ENCODE measurements at places on chromosomes 11 and 22.

DNA sequence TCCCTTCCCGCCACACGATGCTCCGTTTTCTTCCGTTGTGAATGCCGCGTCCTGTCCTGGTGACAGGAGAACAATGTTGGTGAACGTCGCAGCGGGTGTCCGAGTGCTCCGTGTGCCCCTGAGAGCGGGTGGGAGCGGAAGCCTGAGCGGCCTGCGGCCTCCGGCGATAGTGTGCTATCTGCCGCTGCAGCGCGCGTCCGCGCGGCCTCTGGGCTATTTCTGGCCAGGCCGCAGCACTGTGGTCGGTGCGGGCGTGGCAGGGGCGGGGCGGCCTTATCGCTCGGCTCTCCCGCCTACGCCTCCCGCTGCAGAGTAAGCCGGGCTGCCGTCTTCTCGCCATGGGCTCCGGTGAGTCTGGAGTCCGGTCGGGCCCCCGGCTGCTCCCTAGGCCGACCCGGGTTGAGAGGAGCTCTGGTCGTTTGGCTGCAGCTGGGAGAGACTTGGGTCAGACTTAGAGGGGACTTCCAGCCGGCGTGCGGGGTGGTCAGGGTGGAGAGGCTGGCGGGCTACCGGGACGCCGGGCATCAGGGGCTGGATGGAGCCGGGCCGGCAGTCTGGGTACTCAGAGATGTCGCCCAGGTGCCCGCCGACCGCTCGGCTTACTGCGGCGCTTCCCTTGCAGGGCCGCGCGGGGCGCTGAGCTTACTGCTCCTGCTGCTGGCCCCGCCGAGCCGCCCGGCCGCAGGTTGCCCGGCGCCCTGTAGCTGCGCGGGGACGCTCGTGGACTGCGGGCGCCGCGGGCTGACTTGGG, at the start of gene GP1BB:
Gene GP1BB, plus strand, starts transcription at position 308 of the 751 bp plus-strand sequence. Its CDS starts 31 bp downstream, at position 339.
- no peak for DNase-seq

- DNase-seq, result peak; percentile 53
Observed at GRCh38 chr22:46043816-46044620, 67.1 kb upstream of the WNT7B start.

DNA sequence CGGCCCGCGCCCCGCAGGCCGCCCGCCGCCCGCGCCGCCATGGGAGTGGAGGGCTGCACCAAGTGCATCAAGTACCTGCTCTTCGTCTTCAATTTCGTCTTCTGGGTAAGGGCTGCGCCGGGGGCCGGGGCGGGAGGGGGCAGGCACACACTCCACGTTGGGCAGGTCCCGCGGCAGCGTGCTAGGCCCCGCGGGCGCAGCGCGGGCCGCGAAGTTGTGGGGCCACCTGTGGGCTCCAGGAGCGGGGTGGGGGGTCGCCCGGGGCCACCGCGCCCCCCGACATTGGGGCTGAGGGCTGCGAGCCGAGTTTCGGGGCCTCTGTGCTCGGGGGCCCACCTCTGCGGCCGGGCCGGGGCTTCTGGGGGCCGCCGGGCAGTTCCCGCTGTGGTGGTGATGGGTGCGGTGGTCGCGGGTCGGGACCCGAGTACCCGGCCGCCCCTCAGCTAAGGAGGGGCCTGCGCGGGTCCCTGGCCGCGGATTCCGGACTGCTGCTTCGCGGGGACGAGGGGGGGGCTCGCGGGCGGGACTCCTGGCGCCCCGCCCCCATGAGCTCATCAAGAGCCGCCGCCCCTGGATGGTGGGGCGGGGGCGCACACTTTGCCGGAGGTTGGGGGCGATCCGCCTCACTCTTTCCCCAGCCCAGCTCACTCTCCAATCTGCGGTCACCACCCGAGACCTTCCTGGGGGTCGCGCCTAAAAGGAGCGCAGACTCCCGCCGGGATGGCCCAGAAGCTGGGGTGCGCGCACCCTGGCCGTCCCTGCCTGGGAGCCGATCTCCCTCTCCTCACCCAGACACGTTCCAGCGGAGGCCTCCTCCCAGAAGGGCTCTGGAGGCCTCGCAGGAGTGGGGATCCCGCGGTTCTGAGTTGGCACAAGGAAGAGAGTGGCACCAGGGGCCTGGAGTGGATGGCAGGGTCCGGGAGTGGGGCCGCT, 667 bp downstream of the CD81 start:
- DNase-seq, result no peak

GRCh38 chr11:126098204-126098769, 35.6 kb upstream of the CDON start:
- DNase-seq, result no peak

DNA sequence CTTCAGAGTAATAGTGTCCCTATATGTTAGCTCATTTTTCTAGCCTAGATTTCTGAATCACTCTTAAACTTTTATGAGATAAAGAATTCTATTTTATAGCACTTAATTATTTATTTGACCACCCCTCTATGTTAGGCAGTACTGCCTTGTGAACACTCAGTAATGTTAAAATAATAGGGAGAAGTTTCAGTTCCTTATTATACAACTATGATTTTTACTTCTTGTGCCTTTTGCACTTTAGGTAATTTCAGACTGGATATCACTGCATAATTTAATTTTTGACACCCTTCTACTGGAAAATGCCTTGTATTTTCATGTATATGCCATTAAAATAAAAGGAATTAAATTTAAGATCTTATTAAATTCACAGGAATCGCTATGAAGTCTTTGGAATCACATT, 3.1 kb downstream of the BCO2 start:
- DNase-seq, result no peak

GRCh38 chr22:44807915-44808690, 55.7 kb downstream of the ARHGAP8 start:
- no peak for DNase-seq

GRCh38 chr22:31943978-31944699, at the start of gene YWHAH:
YWHAH (plus strand) TSS chr22:31944535; CDS start chr22:31944734, 199 bp downstream.
- DNase-seq, result peak; percentile 94

DNA sequence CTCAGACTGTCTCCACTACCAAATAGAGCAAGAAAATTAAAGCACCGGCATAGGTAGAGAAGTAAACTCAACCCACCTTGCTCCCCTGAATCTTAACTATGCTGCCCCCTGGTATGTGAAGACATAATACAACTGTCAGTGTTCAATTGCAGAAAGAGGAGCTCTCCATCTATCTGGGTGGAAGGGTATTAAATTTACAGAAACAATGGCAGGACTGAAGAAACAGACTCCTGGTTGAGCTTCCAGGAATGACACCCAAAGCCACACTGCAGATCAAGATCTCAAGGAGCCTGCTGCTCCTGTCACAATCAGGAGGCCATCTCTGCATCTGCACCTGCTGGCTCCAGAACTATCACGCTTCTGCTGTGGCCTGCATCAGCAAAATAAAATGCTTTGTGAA, 132.1 kb upstream of the BMAL1 start:
- DNase-seq, result no peak

DNA sequence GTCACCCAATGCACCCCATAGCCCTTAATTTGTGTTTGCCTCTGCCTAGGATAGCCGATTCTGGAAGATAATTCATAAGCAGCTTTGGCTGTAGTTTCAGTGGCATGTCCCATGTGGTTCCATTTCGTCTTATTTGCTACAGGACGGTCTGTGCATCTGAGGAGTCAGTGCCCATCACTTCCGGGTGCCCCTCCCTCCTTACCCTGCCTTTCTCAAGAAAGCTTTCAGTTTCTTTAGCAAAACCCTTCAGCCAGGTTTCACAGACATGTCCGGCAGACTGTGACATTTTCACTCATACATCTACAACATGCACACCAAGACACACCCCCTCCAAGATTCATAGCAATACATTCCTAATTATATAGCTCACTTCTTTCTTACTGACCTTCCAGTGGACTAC, 14.3 kb downstream of the TP53AIP1 start:
- DNase-seq, result no peak

GRCh38 chr22:28282405-28283067, 363.5 kb upstream of the PITPNB start:
- DNase-seq, result no peak

GRCh38 chr11:26985943-26986342, 8.0 kb upstream of the FIBIN start:
- DNase-seq, result no peak

DNA sequence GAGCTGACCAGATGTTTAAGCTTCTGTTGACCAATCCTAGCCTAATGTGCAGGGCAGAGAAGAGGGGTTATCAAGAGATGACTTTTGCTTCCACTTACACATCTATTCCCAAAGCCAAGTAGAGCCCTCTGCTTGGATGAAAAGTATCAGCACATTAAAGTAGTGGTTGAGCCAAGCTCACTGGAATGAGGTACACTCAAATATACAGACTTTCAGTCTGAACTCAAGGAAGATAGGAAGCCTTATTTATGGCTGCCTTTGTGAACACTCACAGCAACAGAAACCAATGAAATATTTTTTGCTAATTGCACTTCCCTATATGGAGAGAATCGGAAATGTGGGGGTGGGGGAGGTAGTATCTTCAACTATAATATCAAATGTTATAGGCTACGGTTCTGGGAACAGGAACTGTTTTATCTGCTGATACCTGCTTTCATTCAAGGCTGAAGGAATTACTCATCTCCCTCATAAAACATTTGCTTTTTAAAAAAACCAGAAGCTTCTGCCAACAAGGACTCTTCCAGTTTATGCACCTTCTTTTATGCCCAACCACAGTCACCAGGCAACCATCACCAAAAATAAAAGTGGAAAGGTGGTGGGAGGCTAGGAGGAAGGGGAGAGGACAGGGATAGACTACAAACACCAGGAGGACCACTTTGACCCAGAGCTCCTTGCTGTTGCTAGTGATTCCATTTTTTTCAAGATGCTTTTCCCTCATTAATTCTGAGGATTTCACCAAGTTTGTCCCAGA, 91.2 kb downstream of the CLPB start:
- DNase-seq, result no peak

DNA sequence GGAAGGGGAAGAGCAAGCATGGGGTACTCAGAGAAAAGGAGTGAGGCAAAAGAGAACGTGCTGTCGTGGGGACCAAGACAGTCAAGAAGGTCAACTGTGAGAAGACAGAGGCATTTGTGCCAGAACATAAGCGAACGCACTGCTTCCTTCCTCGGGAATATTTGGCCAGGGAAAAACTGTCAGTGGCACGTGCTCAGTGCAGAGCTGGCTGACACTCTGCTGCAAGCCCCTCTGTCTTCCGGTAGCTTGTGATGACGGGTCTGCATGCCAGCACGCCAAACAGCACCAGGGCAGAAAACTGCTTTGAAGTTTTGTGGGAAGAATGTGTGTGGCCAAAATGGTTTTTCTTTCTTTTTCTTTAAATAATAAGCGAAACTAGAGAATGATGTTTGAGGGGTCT, 60.6 kb downstream of the SMCO4 start:
- no peak for DNase-seq

DNA sequence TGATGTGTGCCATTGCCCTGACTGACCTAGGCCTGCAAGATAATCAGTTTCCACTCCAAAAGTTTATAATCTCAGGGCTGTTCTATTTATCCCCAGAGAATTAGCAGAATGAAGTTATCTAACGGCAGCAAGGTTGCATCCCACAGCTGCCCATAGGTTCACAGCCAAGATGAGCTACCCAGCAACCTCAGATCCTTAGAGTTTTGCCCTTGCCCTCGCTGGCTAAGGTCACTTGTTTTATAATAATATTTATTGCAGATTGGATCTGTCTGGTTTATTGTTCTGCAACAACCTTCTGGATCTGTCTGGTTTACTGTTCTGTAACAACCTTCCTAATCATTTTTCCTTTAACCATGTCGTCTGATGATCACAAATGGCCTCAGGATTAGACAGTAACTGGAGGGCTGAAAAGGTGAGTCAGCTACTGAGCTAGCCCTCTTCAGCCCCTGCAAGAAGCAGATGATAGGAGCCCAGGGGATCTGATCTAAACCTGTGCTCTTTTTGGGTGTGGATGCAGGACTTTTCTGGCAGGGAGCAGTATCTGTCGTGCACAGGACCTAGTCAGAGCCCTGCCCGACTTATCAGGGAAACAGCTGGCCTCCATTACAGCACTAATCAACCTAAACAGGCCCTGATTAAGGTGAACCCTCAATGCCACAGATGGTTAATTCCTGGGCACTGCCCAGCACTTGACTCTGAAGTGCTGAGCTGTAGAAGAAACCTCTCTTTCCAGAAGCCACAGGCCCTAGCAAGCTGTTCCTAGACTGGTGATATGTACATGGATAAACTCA, 642.9 kb upstream of the KIRREL3 start:
- no peak for DNase-seq

GRCh38 chr11:67372993-67373647, at the start of gene CLCF1:
CLCF1 (minus strand) TSS chr11:67373598; CDS start chr11:67373539, 59 bp downstream.
- no peak for DNase-seq

- DNase-seq, result no peak
Observed at GRCh38 chr11:3245071-3245470, 12.9 kb upstream of the MRGPRE start.

GRCh38 chr11:1843796-1844195, 5.0 kb downstream of the TNNI2 start:
- DNase-seq, result no peak

DNA sequence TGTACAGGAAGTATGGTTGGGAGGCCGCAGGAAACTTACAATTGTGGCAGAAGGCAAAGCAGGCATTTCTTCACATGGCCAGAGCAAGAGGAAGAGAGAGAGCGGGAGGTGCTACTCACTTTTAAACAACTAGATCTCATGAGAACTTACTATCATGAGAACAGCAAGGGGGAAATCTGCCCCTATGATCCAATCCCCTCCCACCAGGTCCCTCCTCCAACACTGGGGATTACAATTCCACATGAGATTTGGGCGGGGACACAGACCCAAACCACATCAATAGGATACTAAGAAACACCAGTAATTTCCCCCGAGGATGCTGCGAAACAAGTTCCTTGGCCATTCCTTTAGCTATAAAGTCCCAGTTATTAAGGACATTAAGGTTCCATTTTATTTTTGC, 94.1 kb upstream of the SC5D start:
- no peak for DNase-seq

DNA sequence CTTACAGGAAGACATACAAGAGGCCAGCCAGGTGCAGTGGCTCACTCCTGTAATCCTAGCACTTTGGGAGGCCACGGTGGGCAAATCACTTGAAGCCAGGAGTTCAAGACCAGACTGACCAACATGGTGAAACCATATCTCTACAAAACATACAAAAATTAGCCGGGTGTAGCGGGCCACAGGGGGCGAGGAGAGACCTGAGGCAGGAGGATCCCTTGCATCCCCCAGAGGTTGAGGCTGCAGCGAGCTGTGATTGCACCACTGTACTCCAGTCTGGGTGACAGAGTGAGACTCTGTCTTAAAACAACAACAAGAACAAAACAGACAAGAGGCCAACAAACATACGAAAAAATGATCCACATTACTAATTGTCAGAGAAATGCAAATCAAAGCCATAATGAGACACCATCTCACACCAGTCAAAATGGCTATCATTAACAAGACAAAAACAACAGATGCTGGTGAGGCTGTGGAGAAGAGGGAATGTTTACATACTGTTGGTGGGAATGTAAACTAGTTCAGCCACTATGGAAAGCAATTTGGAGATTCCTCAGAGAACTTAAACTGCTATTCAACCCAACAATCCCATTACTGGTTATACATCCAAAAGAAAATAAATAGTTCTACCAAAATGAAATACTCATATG, 498.8 kb upstream of the ARHGAP42 start:
- DNase-seq, result no peak

- no peak for DNase-seq
Observed at GRCh38 chr11:2091786-2092463, 47.3 kb downstream of the IGF2 start.

Measured in pons (tissue), 1 donor.